Left renal cortex interstitium (tissue), 4 donors: ENCODE measurements at places on chromosomes 12 and 14.

DNA sequence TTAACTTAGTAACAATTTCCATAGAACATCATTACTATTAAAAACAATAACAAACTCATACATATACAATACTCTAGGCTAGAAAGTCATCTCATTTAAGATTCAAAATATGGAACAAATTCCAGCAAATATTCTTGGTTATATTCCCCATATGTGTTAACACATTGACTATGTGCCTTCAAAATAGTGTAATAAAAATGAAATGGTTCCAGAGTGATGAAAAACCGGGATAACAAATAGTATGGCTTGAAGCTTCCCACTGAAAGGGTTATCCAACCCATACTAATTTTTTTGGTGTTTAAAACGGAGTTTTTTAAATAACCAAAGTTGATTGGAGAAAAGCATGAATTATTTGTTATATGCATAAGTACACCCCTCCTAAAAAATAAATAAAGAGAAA lies 5.3 kb downstream of the LRIG3 start:
- no peak for DNase-seq

- no peak for DNase-seq
Observed at GRCh38 chr14:101772770-101773169, 11.3 kb downstream of the PPP2R5C start.

GRCh38 chr12:53067993-53068770 lies 11.0 kb downstream of the SPRYD3 start:
- DNase-seq, result no peak

DNA sequence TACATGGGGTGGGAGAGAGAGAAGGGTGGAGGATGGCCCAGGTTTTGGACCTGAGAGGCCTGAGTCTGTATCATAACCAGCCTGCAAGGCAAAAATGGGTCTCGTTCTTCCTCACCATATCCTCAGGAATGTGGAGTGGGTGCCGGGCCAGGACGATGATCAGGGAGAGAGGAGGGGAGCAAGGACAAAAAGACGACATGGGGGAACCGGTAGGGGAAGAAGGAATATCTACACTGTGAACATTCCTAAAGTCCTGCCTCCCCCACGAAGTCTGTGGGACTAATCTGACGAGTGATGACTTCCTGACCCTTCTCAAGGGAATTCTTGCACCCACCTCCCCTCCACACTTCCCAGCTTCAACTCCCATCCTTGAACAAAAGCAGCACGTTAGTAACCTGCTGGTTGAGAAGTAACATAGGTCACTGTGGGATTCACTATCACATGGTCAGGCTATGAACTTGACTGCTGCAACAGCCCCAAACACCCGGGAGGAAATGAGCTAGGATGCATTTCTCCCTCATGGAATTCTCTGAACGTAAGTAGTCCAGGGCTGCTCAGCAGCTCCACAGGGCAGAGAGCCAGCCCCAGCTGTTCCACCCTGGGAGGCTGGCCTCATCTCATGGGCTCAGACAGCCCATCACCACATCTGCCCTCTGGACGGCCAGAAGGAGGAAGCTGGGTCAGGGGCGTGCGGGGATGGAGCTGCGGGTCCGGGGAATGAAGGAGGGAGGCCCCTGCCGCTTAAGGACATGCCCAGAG lies 36.8 kb upstream of the VWF start:
- DNase-seq, result no peak
